ENCODE measurements at places on chromosomes 1 and 21.

- DNase-seq: no peak
These were observed 131.8 kb upstream of the SGIP1 start for GRCh38 chr1:66402194-66402593.

- DNase-seq: no peak
These were observed 21.1 kb upstream of the ABCA4 start for GRCh38 chr1:94142022-94142421.

- DNase-seq: no peak
These were observed 48.6 kb upstream of the EXO1 start for GRCh38 chr1:241799416-241799815.

GRCh38 chr1:162383516-162383915 lies 2.0 kb downstream of the C1orf226 start:
- DNase-seq: no peak

- no peak for DNase-seq
These were observed 170.7 kb downstream of the NEGR1 start for GRCh38 chr1:72111662-72112061.

GRCh38 chr1:22044690-22045420 lies 7.7 kb upstream of the CDC42 start:
- DNase-seq: no peak

- no peak for DNase-seq
These were observed 75.6 kb downstream of the MRPS6 start for GRCh38 chr21:34148826-34149558.

GRCh38 chr1:193538003-193538354 lies 351.6 kb upstream of the B3GALT2 start:
- no peak for DNase-seq

DNA sequence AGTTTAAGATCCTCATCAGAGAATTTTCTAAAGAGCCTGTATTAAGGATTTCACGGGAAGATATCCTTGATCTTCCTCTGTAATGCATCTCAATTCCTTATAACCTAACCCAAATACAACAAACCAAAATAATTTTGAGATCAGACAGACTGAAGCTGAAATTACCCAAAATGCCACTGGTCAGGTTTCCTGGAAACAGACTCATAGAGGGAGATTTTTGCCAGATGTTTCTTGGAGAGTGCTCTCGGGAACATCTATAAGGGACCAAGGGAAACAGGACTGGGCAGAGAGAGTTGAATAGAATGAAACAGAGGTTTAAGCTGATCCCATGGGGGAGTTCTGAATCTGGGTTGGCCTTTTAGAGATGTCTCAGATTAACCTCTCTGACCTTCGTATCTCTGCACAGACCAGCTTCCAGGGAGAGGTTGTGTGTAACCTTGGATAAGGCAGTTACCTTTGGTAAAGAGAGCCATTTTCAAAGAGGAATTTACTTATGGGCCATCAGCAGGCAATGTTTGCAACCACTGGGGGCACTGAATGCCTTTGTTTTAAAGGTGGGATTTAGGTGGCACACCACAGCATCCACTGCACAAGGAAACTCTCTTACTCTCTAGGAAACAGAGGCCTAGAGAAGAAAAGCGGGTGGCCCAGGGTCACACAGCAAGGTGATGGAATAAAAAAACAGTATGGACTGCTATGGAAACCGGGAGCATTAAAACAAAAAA lies 130.8 kb upstream of the SGIP1 start:
- no peak for DNase-seq

- DNase-seq: no peak
These were observed 28.4 kb downstream of the FCRL5 start for GRCh38 chr1:157523774-157524493.

DNA sequence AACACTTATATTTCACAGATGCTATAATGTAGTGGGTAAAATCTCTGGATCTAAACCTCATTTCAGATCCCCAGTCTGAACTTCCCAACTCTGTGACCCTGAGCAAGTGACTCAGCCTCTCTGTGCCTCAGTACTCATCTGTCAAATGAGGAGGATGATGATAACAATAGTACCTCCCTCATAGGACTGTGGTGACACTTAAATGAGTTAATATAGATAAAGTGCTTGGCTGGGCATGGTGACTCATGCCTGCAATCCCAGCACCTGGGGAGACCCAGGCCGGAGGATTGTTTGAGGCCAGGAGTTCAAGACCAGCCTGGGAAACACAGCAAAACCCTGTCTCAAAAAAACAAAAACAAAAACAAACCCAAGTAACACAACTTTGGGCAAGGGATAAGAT lies 4.7 kb upstream of the ECE1 start:
- peak; percentile 21 for DNase-seq

All from activated T-helper 1 cell treated with anti-CD3 and anti-CD28 coated beads, Interleukin-12 subunit alpha, Interleukin-12 subunit beta, Interleukin-2, Interleukin-4 antibody, amounts not matched to agents 30 ng/mL and 10 ng/mL and 1 ng/mL, durations not matched to agents 14 hours and 24 hours and 36 hours (primary cell).